Gastrocnemius medialis (tissue), 4 donors: ENCODE measurements at places on chromosomes 13 and 19. TPM values are rescaled to one million over a fixed set of nuclear protein-coding genes. Genes with fewer than 3 reads are reported as not detected.

DNA sequence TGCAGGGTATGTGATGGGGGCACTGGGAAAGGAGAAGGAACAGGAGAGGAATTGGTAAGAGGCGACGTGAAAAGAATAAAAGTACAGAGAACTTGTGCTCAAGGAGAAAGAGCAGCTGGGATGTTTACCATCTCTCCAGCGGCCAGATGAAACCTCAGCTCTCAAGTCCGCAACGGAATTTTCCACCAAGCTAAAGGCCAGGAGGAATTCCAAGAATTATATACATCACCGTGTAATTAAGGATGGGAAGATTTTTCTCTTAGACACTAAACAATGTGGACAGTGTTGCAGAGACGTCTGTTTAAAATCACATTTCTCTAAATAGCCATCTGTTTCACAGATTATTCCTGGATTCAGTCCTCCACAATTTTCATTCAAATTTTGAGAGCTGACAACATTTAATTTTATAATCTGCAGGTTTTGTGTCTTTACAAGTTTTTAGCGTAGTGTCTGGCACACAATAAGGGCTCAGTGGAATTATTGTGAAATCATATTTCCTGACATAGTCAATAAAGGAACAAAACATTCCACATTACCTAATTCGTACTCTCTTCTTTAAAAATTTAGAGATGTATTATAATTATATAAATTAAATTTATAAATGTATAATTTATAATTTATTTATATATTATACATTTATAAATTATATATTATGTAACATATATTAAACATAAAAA, 23.0 kb upstream of the USP29 start:
- no peaks in the 10 kb centered on the region for H3K27me3 ChIP-seq
- H3K4me3 ChIP-seq, result no peak overlapping the region
- no peak for DNase-seq
- no peaks in the 10 kb centered on the region for H3K36me3 ChIP-seq
- no peak overlapping the region for H3K27ac ChIP-seq
- no peaks in the 10 kb centered on the region for H3K4me1 ChIP-seq

DNA sequence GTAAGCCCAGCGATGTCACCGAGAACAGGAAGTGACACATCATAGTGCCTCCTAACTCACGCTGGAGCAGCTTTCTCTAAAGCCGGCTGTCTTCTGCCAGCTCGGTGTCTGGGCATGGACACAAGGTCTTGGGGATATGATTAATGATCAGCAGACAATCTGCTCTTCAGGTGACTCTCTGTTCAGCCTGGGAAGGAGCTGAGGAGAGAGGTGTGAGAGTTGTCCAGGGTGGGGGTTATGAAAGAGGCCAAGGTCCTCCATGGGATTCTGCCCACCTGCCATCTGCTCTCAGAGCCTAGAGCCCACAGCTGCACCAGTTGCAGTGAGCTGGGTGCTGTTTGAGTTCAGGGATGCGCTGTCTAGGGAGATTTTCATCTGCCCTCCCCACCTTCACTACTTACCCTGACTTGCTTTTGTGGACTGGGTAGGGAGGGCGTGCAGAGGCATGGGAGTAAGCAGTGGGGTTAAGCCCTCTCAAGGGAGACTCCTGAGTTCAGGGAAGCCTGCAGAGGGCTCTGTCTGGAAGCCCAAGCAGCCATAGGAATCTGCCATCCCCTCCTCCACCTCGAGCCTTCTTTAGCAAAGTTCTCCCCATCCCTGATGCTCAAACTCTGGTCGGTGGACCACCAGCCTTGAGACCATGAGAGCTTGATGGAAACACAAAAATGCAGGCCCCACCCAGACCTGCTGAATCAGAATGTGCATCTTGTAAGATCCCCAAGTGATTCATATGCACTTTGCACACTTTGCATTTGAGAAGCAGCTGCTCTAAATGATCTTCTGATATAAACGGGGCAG, 539.7 kb downstream of the RFC3 start:
- H3K27me3 ChIP-seq, result no peaks in the 10 kb centered on the region
- H3K4me1 ChIP-seq, result no peaks in the 10 kb centered on the region
- H3K27ac ChIP-seq, result no peak overlapping the region
- no peak for DNase-seq
- H3K4me3 ChIP-seq, result no peak overlapping the region

DNA sequence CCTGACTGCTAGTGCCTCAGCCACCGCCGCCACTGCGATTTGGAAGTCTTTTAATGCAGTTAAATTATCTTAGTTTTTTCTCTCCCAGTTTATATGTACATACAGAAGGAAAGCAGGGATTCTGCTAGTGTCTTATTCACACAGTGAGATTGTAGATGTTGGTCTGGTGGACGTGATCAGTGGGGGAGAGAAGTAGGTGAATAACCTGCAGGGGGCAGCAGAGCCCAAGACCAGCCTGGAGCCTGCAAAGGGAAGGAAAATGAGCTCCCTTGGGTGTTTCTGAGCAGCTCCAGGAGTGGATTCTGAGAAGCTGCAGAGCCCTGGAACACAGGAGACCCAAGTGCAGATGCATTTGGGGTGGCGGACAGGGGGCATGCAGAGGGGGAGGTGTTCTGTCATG, 26.3 kb downstream of the ZNF844 start:
- H3K4me3 ChIP-seq, result no peak overlapping the region
- no peaks in the 10 kb centered on the region for H3K36me3 ChIP-seq
- H3K27me3 ChIP-seq, result no peaks in the 10 kb centered on the region
- no peaks in the 10 kb centered on the region for H3K4me1 ChIP-seq
- no peak overlapping the region for H3K27ac ChIP-seq

DNA sequence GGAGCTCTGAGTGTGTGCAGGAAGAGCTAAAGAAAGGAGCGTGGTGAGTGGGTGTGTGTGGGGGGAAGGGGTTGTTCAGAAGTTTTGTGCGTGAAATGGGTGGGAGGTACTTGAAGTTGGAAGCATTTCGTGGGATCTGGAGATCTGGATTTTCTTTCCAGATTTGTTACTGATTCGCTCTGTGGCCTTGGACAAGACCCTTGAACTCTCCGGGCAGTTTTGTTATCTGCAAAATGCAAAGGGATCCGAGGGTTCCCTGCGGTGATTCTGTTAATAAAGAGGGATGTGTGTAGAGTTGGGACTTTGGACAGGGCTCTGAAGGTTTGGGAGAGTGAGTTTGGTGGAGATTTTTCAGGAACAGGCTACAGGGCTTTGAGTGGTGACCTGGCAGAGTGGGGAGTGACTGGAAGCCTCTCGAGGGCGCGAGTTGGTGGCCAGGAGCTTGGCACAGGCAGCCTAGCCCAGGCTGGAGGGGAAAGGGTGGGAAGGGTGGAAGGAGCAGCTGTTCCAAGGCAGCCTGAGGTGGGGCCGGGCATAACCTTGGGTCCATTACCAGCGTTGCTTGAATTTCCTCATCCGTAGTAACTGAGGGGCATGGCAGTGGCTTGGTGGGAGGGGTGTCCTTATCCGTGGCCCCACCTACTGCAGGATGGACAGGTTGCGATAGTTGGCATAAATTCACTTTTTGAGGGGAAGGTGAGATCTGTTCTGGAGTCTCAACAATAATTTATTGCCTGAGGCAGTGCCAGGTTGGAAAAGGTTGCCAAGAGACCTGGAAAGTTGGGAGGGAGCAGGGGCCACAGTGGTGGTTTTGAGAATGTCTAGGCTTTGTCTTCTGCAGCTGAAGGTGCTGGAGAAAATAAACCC, 2.1 kb downstream of the ACTN4 start:
- H3K27me3 ChIP-seq, result no peaks in the 10 kb centered on the region
- peak overlapping the region; percentile 90 for H3K4me3 ChIP-seq
- no peak for DNase-seq
- no peaks in the 10 kb centered on the region for H3K36me3 ChIP-seq

DNA sequence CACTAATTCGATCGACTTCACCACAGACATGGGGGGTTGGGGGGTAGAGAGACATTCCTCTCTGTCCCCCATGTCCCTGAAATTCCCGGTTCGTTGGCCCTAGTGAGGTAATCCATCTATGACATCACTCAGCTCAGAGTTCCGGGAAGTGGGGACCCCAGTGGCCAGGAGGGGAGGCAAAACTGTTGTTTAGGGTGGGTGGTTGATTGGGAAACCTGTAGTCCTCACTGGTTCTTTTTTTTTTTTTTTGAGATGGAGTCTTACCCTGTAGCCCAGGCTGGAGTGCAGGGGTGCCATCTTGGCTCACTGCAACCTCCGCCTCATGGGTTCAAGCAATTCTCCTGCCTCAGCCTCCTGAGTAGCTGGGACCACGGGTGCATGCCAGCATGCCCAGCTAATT, at the start of gene ARRDC5:
Gene ARRDC5, minus strand, starts transcription at position 101 of the 400 bp plus-strand sequence. Its CDS starts 71 bp downstream, at position 30.
- H3K36me3 ChIP-seq, result no peaks in the 10 kb centered on the region
- no peak within 1 kb of the TSS for H3K27ac ChIP-seq
- H3K27me3 ChIP-seq, result no peaks in the 10 kb centered on the region
- H3K4me3 ChIP-seq, result no peak within 1 kb of the TSS
- H3K4me1 ChIP-seq, result no peaks in the 10 kb centered on the region
- no peak for DNase-seq

DNA sequence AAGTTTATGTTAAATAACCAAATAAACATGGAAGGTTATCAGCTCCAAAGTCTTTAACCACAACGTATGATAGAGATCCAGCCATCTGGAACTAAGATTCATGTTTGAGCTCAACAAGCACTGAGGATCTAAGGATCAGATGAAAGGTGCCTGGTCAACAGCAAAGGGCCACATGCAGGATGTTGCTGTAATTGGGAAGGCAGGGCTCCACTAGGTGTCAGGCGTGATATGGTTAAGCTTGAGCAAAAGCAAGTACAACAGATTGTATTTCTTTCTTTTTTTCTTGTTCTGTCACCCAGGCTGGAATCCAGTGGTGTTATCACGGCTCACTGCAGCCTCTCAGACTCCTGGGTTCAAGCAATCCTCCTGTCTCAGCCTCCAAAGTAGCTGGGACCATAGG, 12.0 kb downstream of the EBPL start:
- no peak for DNase-seq
- H3K27me3 ChIP-seq, result no peaks in the 10 kb centered on the region
- no peak overlapping the region for H3K27ac ChIP-seq
- H3K4me3 ChIP-seq, result no peak overlapping the region
- H3K4me1 ChIP-seq, result no peaks in the 10 kb centered on the region

DNA sequence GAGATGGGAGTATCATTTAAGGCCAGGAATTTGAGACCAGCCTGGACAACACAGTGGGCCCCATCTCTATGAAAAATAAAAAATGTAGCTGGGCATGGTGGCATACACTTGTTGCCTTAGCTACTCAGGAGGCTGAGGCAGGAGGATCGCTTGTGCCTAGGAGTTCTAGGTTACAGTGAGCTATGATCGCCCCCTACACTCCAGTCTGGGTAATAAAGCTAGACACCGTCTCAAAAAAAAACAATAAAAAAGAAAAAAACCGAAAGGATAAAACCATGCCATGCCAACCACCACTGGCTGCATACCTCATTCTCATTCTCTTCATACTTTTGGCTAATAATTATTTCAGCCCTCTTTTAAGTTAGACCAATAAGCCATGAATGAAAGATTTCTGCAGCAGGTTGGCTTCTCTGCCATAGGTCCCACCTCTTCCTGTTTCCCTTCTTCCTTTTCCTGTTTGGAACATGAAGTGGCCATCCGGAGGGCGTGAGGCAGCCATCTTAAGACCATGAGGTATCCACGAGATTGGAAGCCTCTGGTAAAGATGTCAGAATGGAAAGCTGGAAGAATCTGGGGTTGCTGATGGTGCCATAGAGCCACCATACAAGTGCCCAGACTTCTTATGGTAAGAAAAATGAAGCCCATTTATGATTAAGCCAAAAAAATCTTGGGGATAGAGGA, 171.3 kb downstream of the CACNA1A start:
- no peak for DNase-seq
- H3K36me3 ChIP-seq, result no peaks in the 10 kb centered on the region
- H3K4me3 ChIP-seq, result no peak overlapping the region
- no peaks in the 10 kb centered on the region for H3K4me1 ChIP-seq

- no peaks in the 10 kb centered on the region for H3K36me3 ChIP-seq
- no peak overlapping the region for H3K4me3 ChIP-seq
- peaks cover 6% of the 10 kb centered on the region for H3K27me3 ChIP-seq
- H3K27ac ChIP-seq, result no peak overlapping the region
Measured at GRCh38 chr19:54389553-54389952, 24.8 kb upstream of the LAIR1 start.

GRCh38 chr19:30402436-30403202, 30.4 kb downstream of the ZNF536 start:
- H3K27me3 ChIP-seq, result no peaks in the 10 kb centered on the region
- no peak overlapping the region for H3K4me3 ChIP-seq
- H3K4me1 ChIP-seq, result peaks cover 6% of the 10 kb centered on the region
- H3K27ac ChIP-seq, result no peak overlapping the region

- H3K4me1 ChIP-seq, result peaks cover 21% of the 10 kb centered on the region
- no peaks in the 10 kb centered on the region for H3K27me3 ChIP-seq
- no peaks in the 10 kb centered on the region for H3K36me3 ChIP-seq
Measured at GRCh38 chr19:35542209-35542608, 3.2 kb upstream of the TMEM147 start.

DNA sequence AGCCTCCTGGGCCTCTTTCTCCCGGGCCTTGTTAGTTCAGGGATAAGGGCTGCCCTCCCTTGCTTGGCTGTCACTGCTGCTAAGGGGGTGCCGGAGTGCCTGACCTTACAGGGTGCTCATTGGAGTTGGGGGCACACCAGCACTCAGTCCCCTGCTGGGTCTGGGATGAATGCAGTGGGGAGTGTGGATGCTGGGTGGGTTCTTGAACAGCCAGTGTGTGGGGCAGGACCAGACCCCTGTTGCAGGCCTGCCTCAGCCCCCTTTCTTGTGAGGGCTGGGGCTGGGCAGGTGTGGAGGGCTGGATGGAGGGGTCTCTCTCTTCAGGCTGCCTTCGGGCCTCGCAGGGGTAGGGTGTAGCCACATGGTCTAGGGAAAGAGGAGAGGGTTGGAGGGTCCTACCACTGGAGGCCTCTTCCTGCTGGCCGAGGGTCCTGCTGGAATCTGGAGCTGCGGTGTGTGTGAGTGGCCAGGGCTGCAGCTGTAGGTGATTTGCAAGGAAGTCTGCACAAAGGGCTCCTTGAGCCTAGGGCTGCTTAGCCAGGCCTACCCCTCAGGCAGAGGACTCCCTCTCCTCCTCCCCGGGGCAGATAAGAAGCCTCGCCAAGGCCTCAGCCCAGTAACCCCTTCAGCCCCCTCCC, 3.2 kb downstream of the CEBPA start:
- H3K27me3 ChIP-seq, result no peaks in the 10 kb centered on the region
- no peak for DNase-seq
- H3K36me3 ChIP-seq, result no peaks in the 10 kb centered on the region

DNA sequence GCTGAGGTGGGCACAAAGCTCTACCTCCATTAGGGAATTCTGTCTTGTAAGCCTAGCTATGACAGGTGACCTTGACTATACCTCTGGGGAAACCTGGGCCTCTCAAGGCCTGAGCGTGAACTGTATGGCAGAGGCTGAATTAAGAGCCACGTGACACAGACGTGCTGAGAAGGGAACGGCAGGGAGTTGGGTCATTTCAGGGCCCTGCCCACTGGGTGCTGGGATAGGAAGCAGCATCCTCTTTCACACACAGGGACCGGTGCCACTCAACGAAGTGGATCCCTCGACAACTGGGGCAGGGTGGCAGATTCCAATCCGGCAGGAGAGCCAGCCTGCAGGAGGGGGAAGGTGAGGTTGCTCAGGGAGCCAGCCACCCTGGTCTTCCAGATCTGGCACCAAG, 9.2 kb downstream of the ASF1B start:
- peak overlapping the region; percentile 86 for H3K27ac ChIP-seq
- no peaks in the 10 kb centered on the region for H3K27me3 ChIP-seq
- H3K4me3 ChIP-seq, result no peak overlapping the region
- H3K4me1 ChIP-seq, result peaks cover 31% of the 10 kb centered on the region

GRCh38 chr13:98622931-98623331, 46.0 kb upstream of the STK24 start:
- no peak overlapping the region for H3K27ac ChIP-seq
- H3K36me3 ChIP-seq, result no peaks in the 10 kb centered on the region
- H3K4me3 ChIP-seq, result no peak overlapping the region
- H3K27me3 ChIP-seq, result no peaks in the 10 kb centered on the region
- DNase-seq, result no peak

Gene ERICH6B
- not detected for total RNA-seq

Gene ZNF486
- total RNA-seq, result 0.55 TPM

Gene CEACAM3
- total RNA-seq, result not detected

Gene PIBF1
- 5.5 TPM for total RNA-seq

Gene PLPPR3
- total RNA-seq, result not detected
